T-cell (primary cell): ENCODE measurements at places on chromosomes 1 and 21.

GRCh38 chr1:76145332-76145731 lies 70.8 kb downstream of the ST6GALNAC3 start:
- no peak for DNase-seq

- no peak for DNase-seq
Measured at GRCh38 chr1:24503870-24504523, 1.4 kb downstream of the RCAN3 start.

- DNase-seq: no peak
Measured at GRCh38 chr1:156849151-156849496, 9.8 kb downstream of the INSRR start.

GRCh38 chr21:44845418-44846223 lies 27.8 kb upstream of the SUMO3 start:
- DNase-seq: peak; percentile 33

- DNase-seq: no peak
Measured at GRCh38 chr1:158180741-158181576, at the start of gene CD1D. Gene CD1D, plus strand, starts transcription at chr1:158180895. Its CDS starts 207 bp downstream, at chr1:158181102.

DNA sequence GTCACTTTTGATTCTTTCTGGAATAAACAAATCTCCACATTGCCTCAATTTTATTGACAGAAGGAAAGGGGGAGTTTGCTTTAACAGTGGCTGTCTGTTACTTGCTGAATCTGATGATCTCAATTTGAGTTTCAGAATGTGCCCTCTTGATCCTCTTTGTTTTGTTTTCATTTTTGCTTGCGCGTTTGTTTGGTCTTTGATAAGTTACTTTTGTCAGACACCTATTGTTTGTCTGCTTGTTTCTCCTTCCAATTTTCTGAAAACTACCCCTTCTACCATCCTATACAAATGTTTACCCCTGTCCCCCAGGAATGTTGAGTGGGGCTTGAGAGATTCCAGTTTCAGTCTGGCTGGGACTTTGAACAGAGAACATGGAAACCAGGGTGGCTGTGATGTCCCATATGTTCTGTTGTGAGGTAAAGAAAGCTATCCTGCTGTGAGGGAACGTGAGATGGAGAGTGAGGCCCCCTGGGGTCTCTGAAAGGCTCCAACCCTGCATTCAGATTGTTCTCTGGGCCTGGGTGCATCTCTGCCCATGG lies 11.8 kb upstream of the XCL2 start:
- DNase-seq: no peak

DNA sequence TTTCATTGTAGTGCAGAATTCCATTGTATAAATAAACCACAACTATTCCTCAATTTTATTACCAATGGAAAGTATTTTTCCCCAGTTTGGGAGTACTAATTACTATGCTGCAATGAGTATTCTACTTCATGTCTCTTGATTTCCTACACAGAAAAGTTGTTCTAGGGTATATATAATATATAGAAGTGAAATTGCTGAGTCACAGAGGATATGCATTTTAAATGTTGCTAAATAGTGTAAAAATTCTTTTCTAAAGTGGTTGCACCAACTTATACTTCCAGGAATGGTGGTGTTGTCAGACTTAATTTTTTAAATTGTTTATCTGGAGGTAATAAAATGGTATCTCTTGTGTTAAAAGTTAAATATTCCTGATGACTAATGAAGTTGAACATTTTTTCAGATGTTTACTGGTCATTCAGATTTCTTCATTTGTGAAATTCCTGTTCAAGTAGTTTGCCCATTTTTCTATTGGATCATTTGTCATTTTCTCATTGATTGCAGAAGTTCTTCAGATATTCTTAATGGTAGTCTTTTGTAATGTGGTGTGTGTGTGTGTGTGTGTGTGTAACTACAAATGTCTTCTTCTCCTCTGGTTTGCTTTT lies 19.1 kb upstream of the MYOG start:
- no peak for DNase-seq

DNA sequence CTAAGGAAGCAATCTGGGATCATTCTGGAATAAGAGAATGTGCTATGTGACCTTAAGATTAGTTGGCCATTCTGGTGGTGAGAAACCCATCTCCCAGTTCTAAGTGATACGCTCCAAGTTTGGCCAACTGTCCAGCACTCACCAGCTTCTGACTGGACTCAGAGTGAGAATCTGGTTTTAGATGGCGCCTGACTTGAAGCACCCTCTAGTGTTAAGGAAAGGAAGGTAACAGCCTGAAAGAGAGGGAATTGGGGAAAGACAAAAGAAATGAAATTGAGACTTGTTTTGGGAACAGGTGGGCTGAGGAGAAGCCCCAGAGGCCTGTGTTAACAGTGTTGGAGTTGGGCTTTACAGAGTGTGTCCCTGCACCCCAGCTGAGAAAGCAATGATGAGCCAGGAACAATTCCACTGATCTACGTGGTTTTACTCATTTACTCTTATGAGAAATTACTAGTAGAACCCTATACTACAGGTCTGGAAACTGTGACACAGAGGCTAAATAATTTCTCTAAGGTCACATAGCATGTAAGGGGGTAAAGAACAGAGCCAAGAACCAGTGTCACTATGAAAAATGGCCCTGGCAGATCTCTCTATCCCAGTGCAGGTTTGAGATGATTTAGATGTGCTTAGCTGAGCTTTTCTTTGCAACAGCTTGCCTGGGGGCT lies 9.3 kb upstream of the FCAMR start:
- no peak for DNase-seq

DNA sequence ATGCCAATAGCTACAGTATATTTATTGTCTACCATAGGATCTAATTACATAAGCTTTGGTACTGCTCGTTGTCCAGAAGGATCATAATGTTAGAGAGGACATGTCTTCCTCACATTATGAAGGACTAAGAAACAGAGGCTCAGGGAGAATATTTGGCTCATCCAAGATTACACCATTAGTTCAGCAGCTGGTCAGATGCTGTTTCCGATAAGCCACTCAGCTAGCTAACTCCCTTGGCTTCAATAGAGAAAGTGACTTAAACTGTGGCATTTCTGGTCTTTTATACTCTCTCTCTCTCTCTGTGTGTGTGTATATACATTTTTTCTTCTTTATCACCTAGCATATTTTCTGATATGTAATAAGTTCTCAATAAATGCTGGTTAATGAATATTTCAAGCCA lies 70.4 kb downstream of the DDR2 start:
- no peak for DNase-seq

GRCh38 chr1:45531873-45532272 lies 10.2 kb upstream of the PRDX1 start:
- no peak for DNase-seq

GRCh38 chr1:58774027-58774426 lies 9.8 kb downstream of the JUN start:
- DNase-seq: no peak

DNA sequence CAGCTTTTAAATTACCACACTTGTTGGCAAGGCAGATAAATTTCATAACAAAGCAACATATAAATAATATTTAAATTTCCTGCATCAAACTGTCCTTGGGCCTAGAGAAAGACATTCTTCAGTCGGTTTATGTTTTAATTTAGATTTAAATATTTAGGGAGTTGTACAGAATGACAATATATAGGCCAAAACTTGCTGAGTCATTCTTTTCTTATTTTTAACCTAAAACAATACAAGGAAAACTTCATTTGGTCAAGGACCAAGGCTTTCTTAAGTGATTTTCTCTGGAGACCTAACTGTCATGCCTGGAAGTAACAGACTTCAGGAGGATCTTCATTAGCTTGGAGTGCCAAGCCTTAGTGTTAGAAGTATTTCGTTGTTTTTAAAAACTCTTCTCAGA lies 5.6 kb downstream of the MAP10 start:
- no peak for DNase-seq

GRCh38 chr1:24803220-24803619 lies 58.0 kb downstream of the CLIC4 start:
- DNase-seq: no peak

- peak; percentile 28 for DNase-seq
Measured at GRCh38 chr1:231460614-231461013, 38.5 kb upstream of the EGLN1 start.

DNA sequence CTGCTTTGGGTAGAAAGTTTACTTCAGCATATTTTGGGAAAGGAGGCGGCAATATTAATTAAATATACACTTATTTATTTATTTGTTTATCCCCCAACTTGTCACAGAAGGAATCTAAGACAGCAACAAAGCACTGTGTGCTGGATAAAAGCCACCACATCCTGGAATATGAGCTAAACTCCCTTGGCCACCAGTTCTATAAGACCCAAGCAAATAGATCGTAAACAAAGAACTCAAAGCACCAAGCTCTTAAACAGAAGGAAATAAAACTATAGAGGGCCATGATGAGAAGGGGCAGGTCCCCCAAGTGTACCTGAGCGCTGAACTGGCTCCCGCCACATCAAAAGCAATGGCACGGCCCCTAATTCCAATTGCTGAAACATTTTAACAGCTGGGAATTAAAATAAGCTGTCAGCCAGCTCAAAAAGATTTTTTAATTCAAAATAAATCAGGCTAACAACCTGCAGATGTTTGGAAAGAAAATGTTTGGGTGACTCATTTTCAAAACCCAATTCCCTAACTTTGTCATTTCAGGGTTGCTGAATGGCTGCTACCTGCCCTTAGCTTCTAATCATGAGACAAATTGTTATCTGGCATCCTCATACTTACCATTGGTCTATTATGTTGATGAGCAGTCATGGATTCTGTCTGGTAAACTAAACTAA lies 127.1 kb downstream of the SLC30A10 start:
- DNase-seq: no peak

DNA sequence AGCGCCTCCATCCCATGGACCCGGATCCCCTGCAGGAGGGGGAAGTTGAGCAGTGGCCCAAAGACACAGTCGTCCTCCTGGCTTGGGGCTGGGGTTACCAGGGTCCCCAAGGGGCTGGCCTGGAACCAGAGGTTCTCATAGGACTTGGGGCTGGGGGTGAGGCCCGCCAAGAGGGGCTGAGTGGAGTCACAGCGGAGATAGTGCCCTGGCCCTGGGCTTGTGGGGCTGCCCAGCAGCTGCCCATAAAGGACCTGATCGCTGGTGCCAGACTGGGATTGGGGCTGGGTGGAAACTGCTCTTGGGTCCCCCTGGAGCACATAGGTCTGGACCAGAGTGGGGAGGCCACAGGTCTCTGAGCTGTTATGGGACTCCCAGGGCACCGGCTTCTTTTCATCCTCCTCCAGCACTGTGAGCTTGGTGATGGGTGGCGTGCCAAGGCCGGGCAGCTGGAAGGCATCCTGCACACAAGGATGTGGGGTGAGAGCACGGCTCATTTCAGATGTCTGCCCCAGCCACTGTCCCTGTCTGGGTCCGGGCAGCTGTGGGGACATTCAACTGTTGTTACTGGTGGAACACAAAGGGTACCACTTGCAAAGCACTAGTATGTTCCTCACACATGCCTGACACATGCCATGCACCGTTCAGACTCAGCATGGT lies 2.3 kb upstream of the MRPS15 start:
- no peak for DNase-seq
